ENCODE measurements at places on chromosomes 5 and 9.

DNA sequence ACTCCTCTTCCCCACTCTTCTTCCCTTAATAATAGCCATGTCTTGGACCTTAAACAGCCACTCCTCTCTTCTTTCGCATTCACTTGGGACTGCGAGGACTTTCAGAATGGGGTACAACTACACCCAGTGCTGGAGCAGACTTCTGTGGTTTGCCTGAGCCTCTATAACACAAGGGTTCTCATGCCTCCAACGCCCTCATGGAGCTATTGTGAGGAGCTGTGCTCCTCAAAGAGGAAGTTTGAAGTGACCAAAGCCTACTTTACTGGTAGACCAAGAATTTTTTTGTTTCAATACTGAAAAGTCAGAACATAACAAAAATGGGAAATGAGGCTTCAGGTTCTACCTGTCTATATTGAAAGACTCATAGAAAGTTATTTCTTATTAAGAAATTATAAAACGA is 316.4 kb downstream of the PIK3R1 start:
- no peak for DNase-seq

DNA sequence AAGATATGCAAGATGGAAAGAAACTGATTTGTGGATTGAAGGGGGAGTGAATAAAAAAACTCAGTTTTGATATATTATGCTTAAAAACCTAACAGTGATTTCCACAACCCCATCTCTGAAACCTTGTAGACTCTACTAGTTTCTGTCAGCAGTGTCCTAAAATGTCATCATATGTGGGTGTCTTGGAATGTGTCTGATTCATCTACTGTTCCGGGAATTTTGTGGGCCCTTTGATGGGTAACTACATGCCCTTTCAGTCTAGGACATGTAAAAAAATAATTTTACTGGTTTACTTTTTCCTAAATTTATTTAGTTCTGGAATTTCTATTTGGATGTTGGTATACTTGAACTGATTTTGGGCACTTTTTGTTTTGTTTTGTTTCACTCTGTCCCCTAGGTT is 118.9 kb upstream of the NMUR2 start:
- no peak for DNase-seq

- no peak for DNase-seq
Observed at GRCh38 chr5:8481007-8481406, 612.1 kb downstream of the MTRR start.

DNA sequence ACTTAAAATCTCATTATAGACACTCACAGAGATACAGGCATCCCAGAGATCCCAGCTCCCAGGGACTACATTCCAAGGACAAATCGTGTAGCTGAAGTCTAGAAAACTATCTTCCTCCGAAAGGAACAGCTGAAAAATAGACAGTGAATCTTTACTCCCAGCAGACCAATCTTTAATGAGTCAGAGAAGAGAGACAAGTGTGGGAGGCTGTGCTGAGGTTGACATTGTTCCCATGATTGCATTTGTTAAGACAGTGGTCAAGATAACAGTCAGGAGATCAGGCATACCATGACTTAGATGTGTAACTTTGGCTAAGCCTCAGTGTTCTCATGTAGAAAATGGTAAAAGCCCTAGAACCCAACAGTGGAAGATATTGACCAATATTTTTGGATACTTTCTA is 120.7 kb downstream of the PAPPA start:
- no peak for DNase-seq

- no peak for DNase-seq
Observed at GRCh38 chr5:153896117-153896516, 142.6 kb downstream of the FAM114A2 start.

DNA sequence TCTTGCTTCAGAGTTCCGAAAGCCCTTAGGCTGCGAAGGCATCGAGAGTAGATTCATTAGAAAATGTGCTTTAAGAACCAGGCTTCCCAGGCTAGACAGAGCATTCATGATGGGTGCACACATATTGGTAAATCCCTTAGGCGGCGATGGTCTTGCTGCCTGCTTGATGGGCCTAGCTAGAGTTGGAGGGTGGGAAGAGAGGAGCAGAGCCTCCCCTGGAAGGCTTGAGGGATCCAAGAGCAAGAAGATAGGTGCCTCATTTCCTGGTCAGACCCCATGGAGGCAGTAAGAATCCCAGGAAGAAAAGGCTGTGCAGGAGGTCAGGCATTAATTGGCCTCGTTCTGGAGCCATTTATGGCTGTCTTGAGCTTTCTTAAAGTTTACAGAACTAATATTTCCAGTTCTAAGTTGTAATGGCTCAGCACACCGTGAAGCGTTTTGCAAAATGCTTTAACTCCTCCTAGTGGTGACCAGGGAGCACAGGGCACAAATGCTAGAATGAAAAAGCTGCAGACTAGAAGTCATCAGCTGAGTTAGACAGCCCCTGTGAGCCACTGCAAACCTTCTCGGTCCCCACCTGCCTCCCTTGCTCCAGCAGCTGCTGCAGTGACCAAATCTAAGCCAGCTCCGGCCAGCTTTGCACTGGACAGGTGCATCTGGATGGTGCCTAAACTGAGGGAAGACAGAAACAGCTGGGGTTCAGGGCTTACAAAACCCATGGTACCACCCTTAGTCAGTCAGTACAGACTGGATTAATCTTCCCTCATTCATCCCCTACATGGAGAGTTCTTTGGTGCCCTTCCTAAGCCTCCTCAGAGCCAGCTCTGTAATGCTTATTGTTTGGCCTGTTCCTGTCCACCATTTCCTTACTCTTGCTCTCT is 14.7 kb downstream of the SLC45A2 start:
- DNase-seq, result no peak

DNA sequence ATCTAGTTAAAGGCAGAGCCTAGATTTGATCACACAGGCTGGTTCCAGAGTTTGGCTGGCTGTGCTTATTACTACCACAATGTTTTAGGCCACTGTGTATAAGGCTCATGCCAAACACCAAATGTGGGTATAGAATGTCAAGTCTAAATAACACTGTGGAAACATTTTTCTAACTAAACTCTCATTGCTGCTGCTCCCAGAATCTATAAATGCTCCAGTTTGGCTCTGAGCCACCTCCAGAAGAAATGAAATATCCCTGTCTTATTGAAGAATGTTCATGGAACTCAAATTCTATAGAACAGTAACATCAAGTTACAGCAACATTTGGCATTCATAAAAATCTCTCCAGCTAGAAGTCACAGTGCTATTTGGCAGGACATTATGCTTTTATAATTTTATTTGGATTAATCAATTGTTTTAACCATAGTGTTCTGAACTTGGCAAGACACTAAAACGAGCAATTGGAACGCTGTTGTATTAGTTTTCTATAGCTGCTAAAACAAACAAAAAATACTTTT is 178.1 kb upstream of the COX7C start:
- no peak for DNase-seq

DNA sequence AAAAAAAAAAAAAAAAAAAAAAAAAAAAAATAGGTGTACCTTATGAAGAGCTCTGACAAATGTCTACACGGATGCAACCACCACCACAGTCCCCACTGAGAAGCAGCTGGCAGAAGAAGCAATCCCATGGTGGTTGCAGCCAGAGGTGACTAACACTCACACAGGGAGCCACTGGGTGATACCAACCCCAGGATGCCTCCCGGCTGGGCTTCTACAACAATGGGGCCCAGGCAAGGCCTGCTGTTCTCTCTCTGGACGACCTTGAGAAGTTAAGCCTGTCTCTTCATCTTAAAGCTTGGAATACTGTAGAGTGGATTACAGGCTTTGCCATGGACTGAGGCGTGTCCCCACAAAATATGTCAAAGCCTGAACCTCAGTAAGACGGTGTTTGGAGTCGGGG is 104.1 kb downstream of the ROR2 start:
- DNase-seq, result no peak

DNA sequence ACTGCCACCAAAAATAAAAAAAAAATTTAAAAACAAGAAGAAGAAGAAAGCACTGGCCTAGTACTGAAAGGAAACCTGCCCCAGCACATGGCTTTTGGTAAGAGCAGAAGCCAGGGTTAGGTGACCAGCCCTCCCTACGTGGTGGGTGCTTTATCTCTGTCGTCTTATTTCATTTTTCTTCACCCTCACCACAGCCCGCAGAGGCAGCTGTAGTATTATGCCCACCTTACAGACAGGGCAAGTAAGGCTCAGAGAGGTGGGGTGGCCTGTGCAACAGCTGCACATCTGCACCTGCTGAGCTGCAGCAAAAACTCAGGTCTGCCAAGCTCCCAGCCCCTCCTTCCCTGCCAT is 140.8 kb upstream of the LMX1B start:
- DNase-seq, result no peak

GRCh38 chr9:12801187-12801586 is 26.4 kb downstream of the LURAP1L start:
- no peak for DNase-seq

DNA sequence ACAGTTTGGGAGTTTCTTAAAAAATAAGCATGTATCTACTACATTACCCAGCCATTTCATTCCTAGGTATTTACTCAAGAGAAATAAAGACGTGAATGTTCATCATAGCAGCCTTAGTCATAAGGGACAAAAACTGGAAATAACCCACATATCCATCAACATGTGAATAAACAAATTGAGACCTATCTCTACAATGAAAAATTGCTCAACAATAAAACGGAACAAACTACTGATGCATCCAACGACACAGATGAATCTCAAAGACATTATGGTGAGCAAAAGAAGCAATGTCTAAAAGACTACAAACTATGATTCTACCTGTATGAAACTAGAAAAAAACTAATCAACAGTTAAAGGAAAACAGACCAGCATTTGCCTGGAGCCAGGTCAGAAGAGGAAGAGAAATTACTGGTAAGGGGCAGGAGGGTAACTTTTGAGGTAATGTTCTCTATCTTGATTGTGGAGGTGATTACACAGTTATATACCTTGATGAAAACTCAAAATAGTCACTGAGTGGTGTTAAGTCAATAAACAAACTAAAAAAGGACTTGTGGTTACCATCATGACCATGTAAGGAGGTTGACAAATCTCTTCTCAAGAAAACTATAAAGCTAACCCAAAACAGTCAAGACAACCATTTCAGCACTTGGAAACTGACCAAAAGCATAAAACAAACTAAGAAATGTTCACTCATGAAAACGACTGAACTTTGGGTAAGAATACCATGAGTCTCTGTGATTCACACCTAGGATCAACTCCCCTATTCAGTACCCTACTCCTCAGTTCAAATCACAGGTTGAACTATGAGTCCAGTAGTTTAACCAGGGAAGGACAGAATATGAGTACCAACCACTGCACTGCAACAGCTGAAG is 10.4 kb downstream of the UIMC1 start:
- no peak for DNase-seq

- DNase-seq, result no peak
Observed at GRCh38 chr9:88462191-88462590, 72.8 kb upstream of the NXNL2 start.

GRCh38 chr5:145701404-145701803 is 133.7 kb downstream of the PRELID2 start:
- no peak for DNase-seq

- DNase-seq, result no peak
Observed at GRCh38 chr5:36238502-36239295, 3.0 kb downstream of the NADK2 start.

DNA sequence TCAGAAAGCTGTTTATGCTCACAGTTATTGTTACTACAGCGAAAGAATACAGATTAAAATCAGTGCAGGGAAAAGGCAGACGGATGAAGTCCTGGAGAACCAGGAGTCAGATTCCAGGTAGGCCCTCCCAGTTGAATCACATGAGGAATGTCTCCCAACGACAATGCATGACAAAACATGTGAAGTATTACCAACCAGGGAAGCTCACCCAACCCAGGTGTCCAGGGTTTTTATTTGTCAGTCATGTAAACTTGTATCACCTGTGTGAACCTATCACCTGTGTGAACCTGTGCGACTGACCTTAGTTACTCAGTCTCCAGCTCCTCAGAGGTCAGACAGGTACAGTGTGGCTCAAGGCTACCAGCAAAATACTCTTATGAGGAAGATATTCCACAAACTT is 63.9 kb downstream of the KIAA1958 start:
- no peak for DNase-seq

GRCh38 chr5:177222269-177222668 is 81.2 kb downstream of the RAB24 start:
- no peak for DNase-seq

- no peak for DNase-seq
Observed at GRCh38 chr5:163385271-163385670, 52.1 kb upstream of the CCNG1 start.

DNA sequence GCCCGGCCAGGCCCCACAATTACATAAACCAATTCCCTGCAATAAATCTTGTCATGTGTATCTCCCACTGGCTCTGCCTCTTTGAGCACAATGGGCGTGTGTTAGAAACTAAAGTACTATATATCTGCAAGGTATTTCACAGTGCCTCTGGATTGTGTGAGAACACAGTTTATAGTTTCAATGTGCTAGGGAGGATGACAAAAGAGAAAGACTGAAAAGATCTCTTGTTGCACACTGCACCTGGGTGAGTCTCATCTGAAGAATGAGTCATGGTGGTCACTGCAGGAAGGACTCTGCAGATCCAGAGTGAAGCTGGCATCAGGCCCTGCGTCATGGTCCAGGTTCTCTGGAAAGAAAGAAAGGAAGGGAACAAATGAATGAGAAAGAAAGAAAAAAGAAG is 20.7 kb upstream of the CTSV start:
- DNase-seq, result no peak

DNA sequence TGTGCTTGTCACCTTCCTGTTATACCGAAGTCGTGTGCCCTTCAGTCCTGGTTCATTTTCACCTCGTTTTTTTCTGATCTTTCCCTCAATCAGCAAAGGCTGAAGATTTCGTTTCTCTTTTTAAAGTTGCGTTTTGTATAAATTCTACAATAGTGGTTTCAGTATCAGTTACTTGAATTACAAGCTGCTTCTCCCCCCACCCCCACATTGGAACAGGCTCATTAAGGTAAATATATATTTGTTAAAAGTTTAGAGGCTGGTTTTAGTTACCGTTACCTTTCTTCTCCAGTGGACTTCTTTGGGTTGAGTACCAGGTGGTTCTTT is 881 bp downstream of the SUB1 start:
- DNase-seq, result no peak

GRCh38 chr5:127563136-127563535 is 45.7 kb downstream of the PRRC1 start:
- DNase-seq, result no peak

GRCh38 chr9:79189511-79189924 is 382.2 kb upstream of the TLE4 start:
- no peak for DNase-seq

DNA sequence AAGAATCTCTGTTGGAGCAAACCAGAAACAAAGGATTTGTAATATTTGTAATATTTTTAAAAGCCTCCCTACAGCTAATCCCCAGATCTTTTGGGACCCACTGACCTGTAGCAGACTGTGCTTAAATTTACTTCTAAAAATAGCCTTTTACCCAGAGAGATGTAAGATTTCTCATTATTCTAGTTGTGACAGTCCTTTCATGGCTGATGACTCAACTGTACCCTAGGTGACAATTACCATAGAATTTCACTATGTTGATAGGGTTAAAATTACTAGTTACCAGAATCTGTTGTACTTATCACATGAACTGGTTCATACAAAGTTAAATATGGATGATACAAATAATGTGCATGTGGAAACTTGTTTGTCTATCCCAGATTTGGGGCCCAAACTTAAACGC is 543.9 kb upstream of the SEMA6A start:
- no peak for DNase-seq

All from activated B cell treated with CpG ODN at 0.5 μM for 24 hours (primary cell).